GM04504 (cell line): ENCODE measurements at places on chromosomes 3 and 15.

- DNase-seq, result no peak
These were observed 80.0 kb downstream of the CORO2B start for GRCh38 chr15:68658641-68659358.

DNA sequence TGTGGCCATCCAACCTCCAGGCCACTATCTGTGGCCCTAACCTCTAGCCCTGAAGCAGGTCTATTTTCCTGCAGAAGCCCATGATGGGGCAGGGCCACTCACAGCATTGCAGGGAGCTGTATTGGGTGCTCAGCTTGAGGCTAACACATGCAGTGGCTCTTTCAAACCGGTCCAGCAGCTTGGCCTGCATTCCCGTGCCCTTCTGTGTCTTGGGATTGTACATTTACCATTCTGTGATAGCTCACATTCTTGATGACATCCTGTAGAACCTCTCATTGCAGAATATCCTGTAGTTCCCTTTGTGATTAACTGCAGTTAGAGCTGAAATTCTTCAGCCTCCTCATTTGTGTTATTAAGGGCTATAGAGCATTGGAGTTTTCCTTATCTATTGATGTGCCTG lies 60.8 kb upstream of the ANKRD34C start:
- no peak for DNase-seq

DNA sequence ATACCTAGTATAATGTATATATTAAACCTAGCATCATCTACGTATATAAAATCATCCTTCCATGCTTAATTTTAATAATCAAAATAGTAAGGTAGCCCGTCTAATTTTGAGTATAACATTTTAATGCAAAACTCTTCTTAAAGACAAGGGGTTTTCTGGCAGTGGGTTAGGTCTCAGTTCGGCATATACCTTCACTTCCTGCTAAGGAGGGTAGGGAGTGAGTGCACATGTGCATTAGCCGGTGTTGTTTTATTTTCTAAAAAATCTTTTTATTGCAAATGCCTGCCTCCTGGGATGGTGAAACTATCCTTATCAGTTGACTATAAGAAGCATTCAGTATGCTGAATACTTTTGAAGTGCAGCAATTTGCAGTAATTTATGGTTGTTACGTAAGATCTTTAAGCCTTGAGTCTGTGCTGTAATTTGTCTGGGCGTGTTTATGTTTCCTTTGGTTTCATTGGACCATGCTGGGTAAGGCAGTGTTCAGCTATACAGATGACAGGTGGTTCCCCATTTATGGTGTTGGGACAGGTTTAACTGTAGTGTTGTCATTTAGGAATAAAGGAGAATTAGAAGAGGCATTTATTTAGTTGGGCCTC lies 11.7 kb downstream of the ARHGEF26 start:
- no peak for DNase-seq

DNA sequence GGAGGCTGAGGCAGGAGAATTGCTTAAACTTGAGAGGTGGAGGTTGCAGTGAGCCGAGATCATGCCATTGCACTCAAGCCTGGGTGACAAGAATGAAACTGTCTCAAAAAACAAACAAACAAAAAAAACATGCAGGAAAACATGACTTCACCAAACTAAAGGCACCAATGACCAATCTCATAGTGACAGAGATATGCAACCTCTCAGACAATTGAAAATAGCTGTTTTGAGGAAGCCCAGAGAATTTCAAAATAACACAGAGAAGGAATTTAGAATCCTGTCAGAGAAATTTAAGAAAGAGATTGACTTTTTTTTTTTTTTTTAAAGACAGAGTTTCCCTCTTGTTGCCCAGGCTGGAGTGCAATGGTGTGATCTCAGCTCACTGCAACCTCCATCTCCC lies 26.1 kb downstream of the NCBP2 start:
- no peak for DNase-seq

- no peak for DNase-seq
These were observed 276.7 kb upstream of the SGO1 start for GRCh38 chr3:20462723-20463122.

DNA sequence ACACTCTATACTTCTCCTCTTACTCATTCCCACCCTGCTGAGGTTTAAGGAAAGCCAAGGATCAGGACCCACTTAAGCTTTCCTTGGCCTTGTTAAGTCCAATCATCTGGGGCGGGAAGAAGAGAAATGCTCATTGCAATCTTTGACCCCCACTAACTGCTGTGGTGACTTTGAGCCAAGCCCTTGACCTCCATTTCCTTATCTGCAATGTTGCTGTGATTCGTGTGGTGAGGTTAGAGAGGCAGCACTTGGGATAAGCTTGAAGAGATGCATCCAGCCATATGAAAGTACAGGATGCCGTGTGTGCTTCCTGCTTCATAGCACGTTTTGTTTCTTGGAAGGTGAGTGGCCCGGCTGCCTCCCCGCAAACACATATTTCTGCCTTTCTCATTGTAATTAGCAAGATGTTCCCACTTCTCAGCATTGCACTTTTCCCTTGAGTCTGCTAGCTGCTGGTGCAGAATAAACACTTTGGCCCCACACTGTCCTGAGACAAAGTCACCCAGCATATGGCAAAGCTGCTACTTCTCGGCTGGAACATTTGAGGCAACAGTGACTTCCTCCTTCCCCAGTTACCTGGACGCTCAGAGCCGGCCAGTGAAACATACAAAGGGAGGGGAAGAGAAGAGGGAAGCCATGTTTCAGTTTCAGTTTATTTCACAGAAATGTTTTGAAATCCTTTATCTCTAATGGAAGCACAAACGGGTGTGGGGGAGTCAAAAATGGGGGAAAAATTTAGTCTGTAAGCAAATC lies 10.5 kb upstream of the NUDT16 start:
- no peak for DNase-seq

- DNase-seq, result peak; percentile 40
These were observed 146.9 kb upstream of the GADL1 start for GRCh38 chr3:31041161-31041978.

DNA sequence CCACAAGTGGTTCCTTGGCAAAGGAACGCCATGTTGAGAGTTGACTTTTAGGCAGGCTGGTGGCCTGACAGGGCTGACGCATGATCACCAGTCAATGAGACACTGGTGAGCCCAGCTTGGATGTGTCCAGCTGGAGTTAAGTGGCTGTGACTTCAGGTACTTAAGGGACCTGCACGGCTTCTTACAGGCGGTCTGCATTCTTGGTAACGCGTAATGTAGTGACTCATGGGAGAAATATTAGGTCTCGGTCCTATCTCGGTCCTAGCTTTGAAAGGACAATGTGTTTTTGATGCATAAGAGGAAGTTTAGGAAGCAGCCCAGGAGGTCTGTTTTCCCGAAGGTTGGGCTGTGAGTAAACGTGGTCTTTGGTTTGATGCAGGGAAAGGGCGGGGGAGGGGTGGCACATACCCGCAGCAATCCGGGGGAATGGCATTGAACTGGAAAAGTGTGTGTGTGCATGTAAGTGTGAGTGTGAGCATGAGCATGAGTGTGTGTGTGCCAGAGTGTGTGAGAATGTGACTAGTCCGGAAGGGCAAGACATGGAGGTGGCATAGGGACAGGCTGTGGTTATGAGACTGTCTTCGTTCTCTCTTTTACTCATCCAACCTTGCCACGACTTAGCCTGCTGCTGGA lies 55.3 kb downstream of the FAM43A start:
- DNase-seq, result no peak

DNA sequence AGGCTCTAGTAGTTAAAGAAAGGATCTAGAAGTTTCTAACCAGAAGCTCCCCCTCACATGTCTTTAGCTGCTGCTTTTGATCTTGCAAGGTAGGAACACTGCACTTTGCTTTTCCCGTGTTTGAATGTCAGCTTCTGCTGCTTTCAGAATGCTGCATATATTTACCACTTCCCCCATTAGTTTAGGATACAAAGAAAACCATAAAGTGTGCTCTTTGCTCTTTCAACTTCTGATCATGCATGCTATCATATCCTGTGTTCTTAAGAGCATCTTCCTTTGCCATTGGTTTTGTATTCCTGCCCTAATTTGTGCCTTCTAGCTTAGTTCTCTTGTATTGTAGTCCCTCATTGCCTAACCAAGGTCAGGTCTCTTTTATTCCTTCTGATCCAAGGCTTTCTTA lies 43.3 kb downstream of the ZNF609 start:
- DNase-seq, result no peak

- DNase-seq, result no peak
These were observed 175.9 kb downstream of the CNTN4 start for GRCh38 chr3:2274526-2274925.

DNA sequence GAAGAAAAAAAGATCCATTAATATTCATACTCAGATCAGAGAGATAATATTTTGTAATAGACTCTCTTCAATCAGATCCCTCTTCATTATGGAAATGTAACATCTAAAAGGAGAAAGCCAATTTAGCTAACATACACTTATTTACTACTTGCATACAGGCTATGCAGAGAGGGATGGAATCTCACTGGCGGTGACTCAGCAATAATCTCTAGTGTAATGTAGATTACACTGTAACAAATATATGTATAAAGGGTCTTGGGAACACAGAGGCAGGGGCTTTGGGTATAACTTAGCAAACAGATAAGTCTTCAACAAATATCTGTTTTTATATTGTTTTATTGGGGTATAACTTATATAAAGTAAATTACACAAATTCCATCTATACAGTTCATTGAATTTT lies 69.6 kb downstream of the CGNL1 start:
- no peak for DNase-seq

DNA sequence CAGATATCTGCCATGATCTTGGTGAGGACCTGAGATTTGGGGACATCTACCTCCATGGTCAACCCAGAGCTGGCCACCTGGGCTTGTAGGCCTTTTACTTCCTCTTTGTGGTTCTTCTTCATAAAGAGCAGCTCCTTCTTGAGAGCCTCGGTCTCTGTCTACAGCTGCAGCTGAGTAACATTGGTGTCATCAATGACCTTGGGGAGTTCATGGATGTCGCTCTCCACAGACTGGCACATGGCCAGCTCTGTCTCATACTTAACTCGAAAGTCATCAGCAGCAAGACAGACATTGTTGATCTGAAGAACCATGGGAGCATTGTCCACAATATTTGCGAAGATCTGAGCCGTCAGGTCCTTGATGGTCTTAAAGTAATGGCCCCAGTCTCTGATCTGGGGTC lies 15.7 kb upstream of the RASA2 start:
- DNase-seq, result no peak

GRCh38 chr3:65060904-65061303 lies 373.1 kb upstream of the ADAMTS9 start:
- DNase-seq, result no peak

DNA sequence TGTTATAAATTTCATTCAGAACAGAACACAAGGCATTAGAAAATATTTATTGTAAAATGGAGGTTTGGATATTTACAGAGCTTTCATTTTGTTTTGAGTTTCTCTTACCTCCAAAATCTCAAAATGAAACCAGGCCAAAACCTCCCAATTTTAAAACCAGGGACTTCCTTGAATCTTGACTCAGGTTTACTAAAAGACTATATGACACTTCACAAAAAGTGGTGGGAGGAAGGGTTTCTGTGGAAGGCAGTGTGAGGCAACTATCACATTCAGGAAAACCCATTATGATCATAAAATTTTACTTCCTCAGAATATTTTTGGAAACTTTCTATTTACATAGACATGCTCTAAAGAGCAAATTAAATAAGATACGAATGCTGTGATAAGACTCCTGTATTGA lies 205.8 kb upstream of the EOMES start:
- no peak for DNase-seq

- no peak for DNase-seq
These were observed 6.7 kb downstream of the P2RY12 start for GRCh38 chr3:151377768-151378385.
